Fibroblast of the conjunctiva (primary cell): ENCODE measurements at places on chromosomes 3 and 15.

DNA sequence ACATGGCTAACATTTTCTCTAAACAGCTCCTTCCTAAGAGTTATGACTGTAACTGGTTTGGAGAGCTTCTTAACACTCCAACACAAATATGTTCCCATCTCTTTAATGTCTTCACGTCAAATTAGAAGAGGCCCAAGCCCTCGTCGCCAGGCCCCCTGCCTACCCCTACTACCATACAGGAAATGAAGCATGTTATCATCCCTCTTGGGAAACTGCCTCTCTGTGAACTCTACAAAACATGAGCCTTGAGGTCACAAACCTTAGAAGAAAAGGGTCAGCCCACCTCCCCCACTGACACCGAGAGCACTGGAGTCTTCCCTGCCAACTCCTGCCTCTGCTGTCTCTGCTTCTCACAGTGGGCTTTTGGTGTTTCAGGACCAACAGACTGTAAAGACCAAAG, 243.1 kb upstream of the STT3B start:
- no peak for DNase-seq

DNA sequence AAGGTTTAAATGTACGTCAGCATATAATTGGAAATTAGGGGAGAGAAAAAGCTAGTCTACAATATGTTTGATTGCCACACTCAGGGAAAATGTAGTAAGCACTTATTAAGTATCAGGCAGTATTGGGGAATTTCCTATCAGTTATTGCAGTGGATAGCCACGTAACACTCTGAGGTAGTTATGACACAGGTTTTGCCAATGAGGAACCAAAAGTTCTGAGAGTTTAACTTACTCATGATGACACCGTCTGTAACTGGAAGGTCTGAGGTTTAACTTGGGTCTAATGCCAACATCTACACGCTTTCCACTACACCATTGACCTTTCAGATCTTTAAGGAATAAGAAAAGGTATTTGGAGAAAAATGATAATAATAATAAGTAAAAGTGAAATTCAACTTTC, 89.5 kb downstream of the ZMAT3 start:
- DNase-seq, result no peak

- DNase-seq, result no peak
Measured at GRCh38 chr15:87118435-87118834, 1038.8 kb downstream of the AGBL1 start.

DNA sequence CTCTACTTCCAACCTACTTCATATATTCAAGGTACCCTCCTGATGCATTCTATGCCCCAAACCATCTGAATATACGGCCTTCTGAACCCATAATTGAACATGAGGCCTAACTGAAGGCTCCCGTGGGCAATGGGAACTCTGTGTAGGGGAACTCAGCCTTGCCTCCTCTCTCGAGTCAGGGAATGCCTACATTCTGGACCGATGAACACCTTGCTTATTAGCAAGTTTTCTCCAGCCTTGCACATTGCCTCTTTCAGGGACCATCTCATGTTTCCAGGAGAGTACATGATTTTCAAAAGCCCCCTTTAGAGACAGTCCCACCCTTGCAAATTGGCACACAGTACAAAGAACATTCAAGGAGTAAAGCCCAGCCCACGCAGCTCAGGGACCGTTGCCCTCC, 26.3 kb upstream of the GALNT15 start:
- DNase-seq, result no peak

DNA sequence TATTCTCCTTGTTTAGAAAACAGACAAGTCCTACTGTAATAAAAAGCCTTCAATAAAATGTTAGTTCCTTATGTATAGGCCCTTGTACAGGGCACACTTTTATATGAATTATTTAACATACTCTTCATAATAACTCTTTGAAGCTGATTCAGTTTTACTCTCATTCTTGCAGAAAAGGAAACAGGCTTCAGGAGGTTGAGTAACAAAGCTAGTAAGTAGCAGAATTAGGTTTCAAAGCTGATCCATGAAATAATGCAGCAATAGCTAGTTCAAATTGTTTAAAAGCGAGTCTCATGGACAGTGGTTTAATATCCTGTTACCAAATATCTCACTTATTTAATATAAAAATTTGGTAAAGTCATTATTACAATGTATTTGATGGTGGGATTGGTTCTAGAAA, 25.0 kb downstream of the TCF12 start:
- no peak for DNase-seq

DNA sequence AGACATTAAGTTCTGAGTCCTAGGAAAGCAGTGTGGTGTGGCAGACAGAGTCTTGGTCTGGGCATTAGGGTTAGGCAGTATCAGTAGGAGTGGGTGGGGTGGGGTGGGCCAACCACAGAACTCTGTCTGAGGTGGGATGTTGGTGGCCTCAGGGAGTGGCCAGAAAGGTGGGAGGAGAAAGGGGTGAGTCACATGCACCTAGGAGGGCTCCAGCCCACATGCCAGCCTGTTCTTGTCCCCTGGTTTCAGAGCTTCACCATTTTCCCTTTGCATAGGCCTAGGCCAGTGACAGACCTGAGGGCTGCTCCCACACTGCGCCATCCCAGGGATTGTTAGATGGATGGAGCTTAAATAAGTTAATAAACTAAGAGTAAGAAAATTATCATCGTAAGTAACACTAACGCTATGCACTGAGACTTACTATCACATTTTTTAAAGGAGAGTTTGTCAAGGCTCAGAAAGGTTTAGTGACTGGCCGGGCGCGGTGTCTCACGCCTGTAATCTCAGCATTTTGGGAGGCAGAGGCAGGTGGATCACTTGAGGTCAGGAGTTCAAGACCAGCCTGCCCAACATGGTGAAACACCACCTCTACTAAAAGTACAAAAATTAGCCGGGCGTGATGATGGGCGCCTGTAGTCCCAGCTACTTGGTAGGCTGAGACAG, 33.8 kb downstream of the DNASE1L3 start:
- no peak for DNase-seq
